Uterine smooth muscle cell (primary cell): ENCODE measurements at places on chromosomes 5 and 9. TPM values are rescaled to one million over a fixed set of nuclear protein-coding genes. Genes with fewer than 3 reads are reported as not detected.

Gene JAKMIP2
- total RNA-seq: 9.5 and 10.8 TPM in 2 replicates

Gene PCDHA8
- total RNA-seq: 0.11 and 0.12 TPM in 2 replicates

Gene PAIP2
- total RNA-seq: 84.4 and 92.4 TPM in 2 replicates

Gene GABRB2
- under 0.01 TPM in 2 replicates for total RNA-seq

Gene PTGER4
- 2.9 and 4.3 TPM in 2 replicates for total RNA-seq

Gene HEMGN
- total RNA-seq: not detected in 2 replicates

Gene SKP2
- 20.9 and 34.8 TPM in 2 replicates for total RNA-seq

Gene ANKRD18A
- total RNA-seq: not detected in 2 replicates

Gene IFNK
- total RNA-seq: 0.12 TPM in 1 of 2 replicates, not detected in the other

Gene SURF2
- 9.2 and 19.3 TPM in 2 replicates for total RNA-seq

Gene SURF6
- 12.3 and 13.5 TPM in 2 replicates for total RNA-seq

Gene PCDHAC2
- 0.55 and 1.9 TPM in 2 replicates for total RNA-seq

Gene SLCO6A1
- not detected in 2 replicates for total RNA-seq

Gene ZFP2
- total RNA-seq: 0.22 and 1.4 TPM in 2 replicates

Gene PCDHGA6
- total RNA-seq: 1.7 and 3.2 TPM in 2 replicates

Gene TAF9
- 59.6 and 75.0 TPM in 2 replicates for total RNA-seq

Gene ACOT12
- total RNA-seq: 0.37 and 0.89 TPM in 2 replicates

Gene TRIO
- total RNA-seq: 266 and 274 TPM in 2 replicates

Gene BSPRY
- not detected in 2 replicates for total RNA-seq

Gene RANBP3L
- total RNA-seq: 0.11 and 0.12 TPM in 2 replicates

Gene NSG2
- under 0.01 TPM in 1 of 2 replicates, not detected in the other for total RNA-seq

Gene PCDHB5
- total RNA-seq: 0.22 and 0.50 TPM in 2 replicates

Gene SLC6A3
- total RNA-seq: not detected in 2 replicates

Gene FAM169A
- 2.6 and 3.2 TPM in 2 replicates for total RNA-seq

Gene ADRA1B
- under 0.01 TPM in 1 of 2 replicates, not detected in the other for total RNA-seq

Gene TAF1L
- under 0.01 TPM in 2 replicates for total RNA-seq

Gene PCDHGB2
- total RNA-seq: 1.2 and 1.7 TPM in 2 replicates

Gene N4BP3
- total RNA-seq: 0.89 and 1.1 TPM in 2 replicates

Gene CCDC112
- 10.1 and 13.2 TPM in 2 replicates for total RNA-seq

Gene TPM2
- total RNA-seq: 1,069 and 1,713 TPM in 2 replicates

Gene TAF11L5
- not detected in 2 replicates for total RNA-seq

Gene TMOD1
- total RNA-seq: 0.44 and 0.87 TPM in 2 replicates

Gene SAXO1
- under 0.01 TPM in 1 of 2 replicates, not detected in the other for total RNA-seq

Gene GAS1
- 22.8 and 40.2 TPM in 2 replicates for total RNA-seq

Gene ARHGEF37
- total RNA-seq: 0.66 and 1.5 TPM in 2 replicates

Gene PPIC
- total RNA-seq: 20.9 and 66.4 TPM in 2 replicates

Gene MIGA2
- 26.6 and 27.3 TPM in 2 replicates for total RNA-seq

Gene CBY3
- 0.50 TPM in 1 of 2 replicates, not detected in the other for total RNA-seq

Gene DBH
- not detected in 2 replicates for total RNA-seq
